ENCODE measurements at places on chromosomes 4 and X.

GRCh38 chr4:22532896-22533295, 17.0 kb upstream of the ADGRA3 start:
- DNase-seq, result no peak

GRCh38 chr4:125520258-125520990, 205.7 kb downstream of the FAT4 start:
- DNase-seq, result no peak

DNA sequence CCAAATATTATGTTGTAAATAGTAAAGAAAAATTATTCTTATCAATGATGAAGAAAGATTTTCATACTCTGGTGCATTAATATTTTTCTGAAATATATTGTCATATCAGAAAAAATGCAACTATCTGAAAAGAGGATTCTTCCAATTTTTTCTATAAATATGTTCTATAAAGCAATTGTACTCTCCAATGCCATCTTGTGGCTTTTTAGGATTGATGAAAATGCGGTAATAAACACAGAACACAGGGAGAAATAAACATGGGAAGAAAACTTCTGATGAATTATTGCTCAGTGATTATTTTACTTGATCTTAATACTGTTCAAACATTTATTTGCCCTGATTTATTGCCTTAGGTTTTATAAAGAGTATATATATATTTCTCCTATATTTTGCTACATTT, 215.4 kb downstream of the IL1RAPL1 start:
- no peak for DNase-seq

- no peak for DNase-seq
These were observed 166.1 kb downstream of the TBCK start for GRCh38 chr4:106149911-106150310.

- DNase-seq, result no peak
These were observed 66.4 kb upstream of the HHIP start for GRCh38 chr4:144579411-144580030.

GRCh38 chr4:143335979-143336780, 496 bp upstream of the GAB1 start:
- peak; percentile 54 for DNase-seq

DNA sequence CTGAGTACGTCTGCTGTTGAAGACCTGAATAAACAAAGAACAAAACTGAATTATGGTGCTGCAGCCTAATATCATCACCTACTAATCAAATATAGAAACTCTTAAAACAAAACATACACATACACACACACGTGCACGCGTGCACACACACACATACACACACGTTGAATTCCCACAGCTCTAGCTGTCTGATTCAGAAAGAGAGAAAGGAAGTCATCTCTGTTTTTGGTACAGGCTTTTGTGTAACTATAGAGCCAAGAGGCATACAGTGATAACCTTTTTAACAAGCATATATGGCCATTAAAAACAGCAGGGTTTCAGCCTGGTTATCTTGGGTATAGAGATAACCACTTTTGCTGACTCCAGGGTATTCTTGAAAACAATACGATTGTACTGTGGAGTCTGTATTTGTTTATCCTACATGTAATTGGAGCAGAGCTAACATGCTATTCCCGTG, 823.2 kb downstream of the CCSER1 start:
- no peak for DNase-seq

GRCh38 chr4:3531318-3531878, 824 bp downstream of the LRPAP1 start:
- no peak for DNase-seq

DNA sequence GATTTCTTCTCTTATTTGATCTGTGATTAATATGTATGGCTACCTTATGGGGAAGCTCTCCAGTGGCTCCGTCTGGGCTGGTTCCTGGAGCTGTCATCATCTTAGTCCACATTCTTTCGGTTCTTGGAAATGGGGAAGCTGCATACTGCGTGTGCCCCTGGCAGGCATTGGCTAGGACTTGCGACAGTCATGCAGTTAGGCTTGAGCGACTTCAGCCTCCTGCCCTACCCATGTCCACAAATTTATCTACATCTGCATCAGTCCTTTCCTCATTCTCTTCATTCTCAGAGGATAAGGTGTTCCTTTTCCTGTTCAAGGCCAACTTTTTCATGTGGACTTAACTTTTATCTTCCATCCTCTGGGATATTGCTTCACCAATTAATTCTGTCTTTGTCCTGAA, 214.2 kb downstream of the RELL1 start:
- DNase-seq, result no peak

- DNase-seq, result no peak
These were observed 2535.1 kb downstream of the ARAP2 start for GRCh38 chr4:33709247-33709646.
